ENCODE measurements at places on chromosomes 1 and 21.

DNA sequence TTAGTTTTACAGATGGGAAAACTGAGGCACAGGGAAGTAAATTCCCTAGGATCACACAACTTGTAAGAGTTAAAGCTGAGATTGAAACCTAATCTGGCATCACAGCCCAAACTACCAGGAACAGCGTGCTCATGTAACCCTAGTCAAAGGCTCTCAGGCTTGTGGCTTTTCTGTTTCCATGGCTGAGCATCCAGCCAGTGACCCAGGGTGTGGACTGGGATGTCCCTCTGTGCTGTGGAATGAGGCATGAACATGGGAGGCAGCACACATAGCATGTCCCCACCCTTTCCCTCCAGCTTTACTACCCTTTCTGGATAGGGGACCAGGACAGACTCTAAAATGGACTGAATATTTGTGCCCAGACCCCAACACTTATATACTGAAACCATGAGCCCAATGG is 35.1 kb upstream of the RGS16 start:
- DNase-seq, result no peak

DNA sequence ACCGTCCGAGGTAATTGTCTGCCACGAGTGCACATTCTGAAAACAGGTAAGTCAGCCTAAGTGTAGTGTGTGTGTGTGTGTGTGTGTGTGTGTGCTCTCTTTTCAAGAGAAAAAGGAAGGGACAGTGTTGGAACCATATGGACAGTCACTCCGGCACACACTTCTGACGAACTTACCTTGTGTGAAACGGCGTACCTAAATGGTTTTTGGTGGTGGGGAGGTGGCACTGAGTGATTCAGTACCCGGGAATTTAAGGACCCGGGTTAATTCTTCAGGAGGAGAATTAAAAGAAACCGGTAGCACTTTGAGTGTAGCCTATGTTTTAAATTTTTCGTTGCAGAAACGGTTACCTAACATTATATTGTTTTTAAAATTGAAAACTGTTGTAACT is 286 bp downstream of the ODR4 start:
- no peak for DNase-seq

DNA sequence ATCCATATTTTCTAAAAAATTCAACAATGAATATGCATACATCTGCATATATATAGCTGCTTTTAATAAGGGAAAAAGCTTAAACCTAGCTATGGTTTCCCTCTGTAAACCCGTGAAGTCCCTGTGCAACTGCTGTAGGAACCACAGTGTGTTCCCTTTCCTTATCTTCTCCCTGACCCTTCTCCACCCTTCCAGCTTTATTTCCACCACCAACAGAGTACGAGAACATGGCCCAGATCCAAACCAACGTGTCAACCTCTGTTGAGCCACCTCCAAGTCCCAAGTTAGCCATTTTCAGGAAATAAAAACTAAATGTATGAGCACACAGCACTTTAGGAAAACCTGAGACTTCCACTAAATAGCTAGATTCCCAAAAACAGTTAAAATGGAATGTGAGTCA is 20.3 kb downstream of the SUSD4 start:
- no peak for DNase-seq

DNA sequence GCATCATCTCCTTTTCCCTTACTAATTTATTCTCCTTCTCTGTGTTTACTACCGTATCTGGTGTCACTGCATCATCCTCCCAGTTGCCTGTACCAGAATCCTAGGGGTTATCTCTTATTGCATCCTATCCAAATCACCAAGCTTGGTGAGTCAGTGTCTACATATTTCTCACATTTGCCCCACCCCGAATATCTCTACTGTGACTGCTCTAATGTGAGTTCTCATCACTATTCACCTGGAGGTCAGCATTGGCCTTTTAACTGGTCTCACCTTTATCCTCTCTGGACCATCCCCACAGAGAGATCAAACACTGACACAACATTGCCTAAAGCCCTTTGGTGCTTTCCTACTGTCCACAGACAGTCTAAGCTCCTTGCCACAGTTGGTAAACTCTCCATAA is 45.7 kb upstream of the ZNF648 start:
- no peak for DNase-seq

- DNase-seq, result no peak
These were observed 132.9 kb downstream of the COQ8A start for GRCh38 chr1:227072991-227073390.

DNA sequence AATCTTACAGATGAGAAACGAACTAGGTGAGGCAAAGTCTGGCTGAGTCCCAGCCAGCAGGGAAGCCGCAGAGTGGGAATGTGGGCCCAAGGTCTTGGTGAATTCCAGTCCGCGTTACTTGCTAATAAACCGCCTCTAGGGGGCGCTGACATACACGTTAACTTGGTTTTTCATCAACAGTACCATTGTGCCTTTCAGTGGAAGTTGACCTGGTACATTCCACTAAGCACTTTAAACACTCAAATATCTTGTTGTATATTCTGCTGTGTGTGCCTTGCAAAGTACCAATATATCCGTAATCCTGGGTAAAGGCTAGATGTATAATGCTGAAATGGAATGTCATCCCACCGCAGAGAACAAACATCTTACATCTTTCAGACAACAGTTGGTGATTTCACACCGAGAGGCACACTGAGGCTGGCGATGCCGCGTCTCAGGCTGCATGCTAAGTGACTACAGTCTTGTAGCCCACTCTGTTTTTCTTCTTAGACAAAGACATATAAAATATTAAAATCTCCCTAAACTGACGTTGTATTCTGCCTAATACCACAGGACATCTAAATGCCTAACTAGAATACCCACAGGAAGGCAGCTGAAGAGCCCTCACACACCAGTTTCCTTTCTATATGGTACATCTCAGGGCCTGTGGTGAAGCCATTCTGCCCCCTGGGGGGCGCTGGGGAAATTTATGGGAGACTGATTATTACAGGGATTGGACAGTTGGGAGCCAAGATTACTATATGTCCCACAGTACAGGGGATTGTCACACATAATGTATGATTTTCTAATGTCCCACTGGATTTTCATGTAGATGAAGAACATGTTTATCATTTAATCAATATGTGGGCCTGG is 49.2 kb upstream of the C1orf198 start:
- DNase-seq, result peak; percentile 60

DNA sequence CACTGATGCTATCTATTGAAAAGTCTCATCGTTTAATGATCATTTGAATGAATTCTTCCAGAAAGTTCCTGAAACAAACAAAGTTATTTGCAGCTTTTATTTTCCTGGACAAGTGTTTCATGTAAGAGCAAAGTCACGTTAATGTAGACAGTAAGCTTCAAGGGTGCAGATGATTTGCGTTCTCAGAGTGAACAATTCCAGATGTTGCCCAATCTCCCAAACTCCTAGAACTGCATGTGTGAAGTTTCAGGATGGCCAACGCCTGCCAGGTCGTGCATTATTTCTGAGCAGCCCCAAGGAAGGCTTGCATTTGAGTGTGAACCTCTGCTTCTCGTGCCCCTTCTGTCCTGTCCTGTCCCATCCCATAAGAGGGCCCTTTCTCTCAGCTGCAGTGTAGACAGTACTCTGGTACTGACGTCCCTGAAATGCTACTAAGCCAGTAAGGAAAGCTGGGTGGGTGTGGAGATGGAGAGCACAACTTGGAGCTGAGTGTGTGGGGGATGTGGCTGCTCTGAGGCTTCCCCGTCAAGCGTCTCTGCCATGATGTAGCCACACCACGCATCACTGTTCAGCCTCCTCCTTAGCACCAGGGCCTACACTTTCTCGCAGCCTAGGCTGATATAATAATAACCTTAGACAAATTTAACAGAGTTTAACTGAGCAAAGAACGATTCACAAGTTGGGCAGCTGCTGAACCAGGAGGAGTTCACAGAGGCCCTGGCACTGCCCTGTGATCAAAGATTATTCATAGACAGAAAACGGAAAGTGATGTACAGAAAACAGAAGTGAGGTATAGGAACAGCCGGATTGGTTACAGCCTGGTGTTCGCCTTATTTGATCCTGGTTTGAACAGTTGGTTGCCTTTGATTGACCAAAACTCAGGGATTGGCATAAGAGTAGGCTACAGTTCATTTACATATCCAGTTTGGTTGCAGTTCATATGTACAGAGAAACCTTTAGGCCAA is 50.4 kb downstream of the RHOU start:
- no peak for DNase-seq

DNA sequence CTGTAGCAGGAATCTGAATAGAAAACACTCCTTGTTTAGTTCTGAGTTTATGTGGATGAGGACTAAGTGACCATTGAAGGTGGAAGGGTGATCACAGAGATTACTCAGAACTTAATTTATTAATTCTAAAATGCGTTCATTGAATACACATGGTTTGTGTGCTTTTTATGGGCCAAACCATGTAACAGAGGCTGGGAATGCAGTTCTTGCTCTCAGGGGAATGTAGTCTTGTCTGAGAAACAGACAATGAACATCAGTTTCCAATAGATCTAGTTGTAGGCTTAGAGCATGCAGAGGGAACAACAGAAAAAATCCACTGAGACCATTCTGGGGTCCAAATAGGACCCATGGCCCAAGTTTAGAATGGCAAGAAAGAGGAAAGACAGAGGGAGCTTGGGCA is 46.1 kb downstream of the ITSN1 start:
- no peak for DNase-seq

GRCh38 chr1:31617916-31618746 is 642 bp downstream of the HCRTR1 start:
- peak; percentile 62 for DNase-seq

GRCh38 chr1:231558708-231559185 is 30.3 kb downstream of the TSNAX start:
- no peak for DNase-seq

DNA sequence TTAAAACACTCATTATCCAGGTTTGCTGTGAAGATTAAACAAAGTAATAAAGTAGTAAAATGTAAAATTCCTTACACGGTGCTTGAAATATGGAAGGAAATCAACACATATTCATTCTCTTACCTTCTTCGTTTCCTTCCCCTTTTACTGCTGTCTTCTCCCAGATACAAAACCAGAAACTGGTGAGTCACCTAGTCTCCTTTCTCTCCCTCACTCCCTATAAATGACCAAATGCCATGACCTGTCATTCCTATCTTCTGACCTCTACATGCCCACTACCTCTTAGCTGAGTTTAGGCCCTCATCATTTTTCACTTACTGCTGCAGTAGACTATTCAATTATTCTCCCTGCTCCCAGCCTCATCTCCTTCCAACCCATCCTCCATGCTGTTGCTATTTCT is 4.3 kb upstream of the NR1I3 start:
- DNase-seq, result no peak

GRCh38 chr1:110058591-110058990 is 11.9 kb downstream of the ALX3 start:
- DNase-seq, result no peak

- no peak for DNase-seq
These were observed 20.2 kb downstream of the NFYC start for GRCh38 chr1:40711465-40712404.

GRCh38 chr1:94284476-94284875 is 47.1 kb upstream of the ARHGAP29 start:
- no peak for DNase-seq

DNA sequence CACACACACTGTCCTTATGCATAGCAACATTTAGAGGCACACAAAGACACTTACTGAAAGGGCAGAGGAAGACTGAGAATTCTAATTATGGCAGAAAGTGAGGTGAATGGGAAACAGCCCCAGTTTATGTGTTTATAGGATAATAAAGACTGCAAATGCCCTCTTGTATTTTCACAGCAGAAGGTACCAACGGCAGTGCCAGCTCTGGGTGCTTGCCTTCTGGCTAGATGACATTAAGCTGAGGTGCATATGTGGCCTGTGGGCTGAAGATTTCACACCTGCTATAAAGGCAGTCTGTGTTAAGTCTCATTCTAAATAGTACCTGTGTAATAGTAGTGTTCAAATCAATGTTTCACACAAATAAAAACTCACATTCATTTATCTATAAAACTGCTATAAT is 347.2 kb upstream of the ZRANB2 start:
- no peak for DNase-seq

DNA sequence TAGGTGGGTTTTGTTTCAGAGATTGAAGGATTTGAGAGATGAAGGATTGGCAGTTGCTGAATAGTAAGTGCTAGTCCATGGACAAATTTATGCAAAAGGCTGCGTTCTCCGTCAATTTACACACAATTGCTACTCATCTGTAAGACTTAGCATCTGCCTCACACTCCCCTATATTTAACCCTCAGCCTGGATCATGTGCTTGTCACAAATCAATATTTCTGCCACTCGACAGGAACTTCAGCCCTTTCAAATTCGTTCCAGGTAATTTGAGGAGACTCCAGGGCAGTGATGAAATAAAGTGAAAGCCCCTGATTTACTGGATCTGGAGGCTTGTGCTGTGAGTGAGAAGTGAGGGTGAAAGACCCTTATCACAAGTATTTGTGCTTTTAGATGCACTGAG is 105.6 kb upstream of the UBE2U start:
- no peak for DNase-seq

DNA sequence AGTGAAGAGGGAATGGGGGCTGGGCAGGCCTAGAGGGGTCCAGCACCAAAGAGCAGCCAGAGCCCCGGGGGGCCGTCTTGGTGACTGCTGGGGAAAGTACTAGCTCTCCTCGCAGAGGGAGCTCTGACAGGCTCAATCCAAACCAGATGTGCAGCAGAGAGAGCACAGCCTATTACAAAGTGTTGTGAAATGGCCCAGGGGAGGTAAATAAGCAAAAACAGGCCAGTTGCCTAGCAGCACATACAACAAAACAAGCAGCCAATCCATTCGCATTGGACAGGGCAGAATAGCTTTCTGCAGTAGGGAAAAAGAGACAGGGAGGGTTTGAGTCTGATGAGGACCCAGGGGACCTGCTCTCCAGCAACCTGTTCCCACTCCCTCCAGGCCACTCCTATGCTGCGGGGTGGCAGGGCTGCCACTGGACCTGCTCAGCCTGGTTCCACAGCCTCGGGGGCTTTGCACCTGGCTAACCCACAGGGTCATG is 239.6 kb upstream of the FGGY start:
- DNase-seq, result peak; percentile 87

- DNase-seq, result no peak
These were observed 702.9 kb downstream of the BRINP3 start for GRCh38 chr1:189774721-189775287.

GRCh38 chr1:207713529-207713928 is 38.3 kb upstream of the CD46 start:
- DNase-seq, result no peak

GRCh38 chr1:7385471-7386225 is 385.4 kb upstream of the VAMP3 start:
- no peak for DNase-seq

DNA sequence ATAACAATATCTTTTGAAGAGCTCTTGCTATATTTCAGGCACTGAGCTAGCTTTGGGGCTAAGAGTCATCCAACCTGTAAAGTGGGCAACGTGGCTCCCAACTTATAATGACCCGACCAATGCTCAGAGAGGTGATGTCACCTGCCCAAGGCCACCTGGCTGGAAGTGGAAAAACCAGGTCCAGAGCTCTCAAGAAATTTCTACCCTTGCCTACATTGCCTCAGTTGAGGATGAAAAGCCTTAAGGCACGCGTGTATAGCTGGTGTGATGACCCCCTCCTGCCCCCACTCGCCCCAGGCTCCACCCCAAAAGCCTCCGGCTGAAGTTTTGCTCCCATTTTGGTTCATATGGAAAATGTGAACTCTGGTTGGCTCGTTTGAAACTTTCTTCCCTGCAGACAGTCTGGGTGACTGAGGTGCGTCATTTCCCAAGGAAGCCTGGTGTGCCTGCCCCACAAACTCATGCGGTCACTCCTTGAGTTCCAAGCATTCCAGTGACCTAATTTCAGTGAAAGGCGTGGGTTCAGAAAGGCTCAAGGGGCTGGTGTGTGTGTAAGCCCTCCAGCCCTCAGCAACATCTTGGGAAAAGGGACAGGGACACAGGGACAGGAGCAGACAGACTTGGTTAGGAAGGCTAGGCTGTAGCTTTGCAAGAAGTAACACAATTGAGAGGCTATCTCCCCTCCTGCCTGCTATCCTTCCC is 20.5 kb downstream of the HTR1D start:
- DNase-seq, result no peak

GRCh38 chr21:36073181-36073580 is 3.4 kb downstream of the CBR1 start:
- no peak for DNase-seq

Data from left hindlimb (tissue), 1 donor.